ENCODE measurements at places on chromosomes 3 and 15.
A peak's percentile ranks its signal among the peaks of the same experiment; 100 is the strongest.

- H3K4me1 ChIP-seq: peaks cover 29% of the 10 kb centered on the region
- H3K4me3 ChIP-seq: no peak overlapping the region
- H3K27me3 ChIP-seq: no peaks in the 10 kb centered on the region
These were observed 2.1 kb upstream of the FBXL22 start for GRCh38 chr15:63595065-63595464.

GRCh38 chr15:43527016-43527801 is 9.8 kb downstream of the MAP1A start:
- H3K27me3 ChIP-seq: no peaks in the 10 kb centered on the region
- H3K27ac ChIP-seq: no peak overlapping the region
- peaks cover 18% of the 10 kb centered on the region for H3K4me1 ChIP-seq
- DNase-seq: no peak

DNA sequence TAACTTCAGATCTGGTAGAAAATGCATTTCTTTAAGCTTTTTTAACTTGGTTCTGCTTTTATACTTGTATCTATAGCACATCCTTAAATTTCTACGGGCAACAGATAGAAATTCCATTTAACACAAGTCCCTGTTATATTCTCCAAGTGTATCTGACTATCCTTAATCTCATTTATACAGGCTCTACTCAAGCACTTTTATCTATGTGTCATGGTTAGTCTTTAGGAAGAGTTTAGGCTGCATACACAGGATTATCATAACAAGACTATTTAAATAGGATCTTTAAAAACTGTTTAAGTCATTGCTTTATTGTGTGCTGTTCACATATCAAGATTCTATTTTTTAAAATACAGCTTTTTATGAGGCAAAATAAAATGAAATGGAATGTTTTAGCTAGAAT is 52.7 kb downstream of the SETD5 start:
- no peak overlapping the region for H3K27ac ChIP-seq
- no peaks in the 10 kb centered on the region for H3K27me3 ChIP-seq
- no peak for DNase-seq
- no peak overlapping the region for H3K4me3 ChIP-seq
- H3K36me3 ChIP-seq: peaks cover 38% of the 10 kb centered on the region

GRCh38 chr15:57923750-57924149 is 141.8 kb downstream of the ALDH1A2 start:
- no peak overlapping the region for H3K4me3 ChIP-seq
- no peaks in the 10 kb centered on the region for H3K4me1 ChIP-seq
- H3K36me3 ChIP-seq: no peaks in the 10 kb centered on the region
- no peak overlapping the region for H3K27ac ChIP-seq
- DNase-seq: no peak
- H3K27me3 ChIP-seq: peaks cover 30% of the 10 kb centered on the region

DNA sequence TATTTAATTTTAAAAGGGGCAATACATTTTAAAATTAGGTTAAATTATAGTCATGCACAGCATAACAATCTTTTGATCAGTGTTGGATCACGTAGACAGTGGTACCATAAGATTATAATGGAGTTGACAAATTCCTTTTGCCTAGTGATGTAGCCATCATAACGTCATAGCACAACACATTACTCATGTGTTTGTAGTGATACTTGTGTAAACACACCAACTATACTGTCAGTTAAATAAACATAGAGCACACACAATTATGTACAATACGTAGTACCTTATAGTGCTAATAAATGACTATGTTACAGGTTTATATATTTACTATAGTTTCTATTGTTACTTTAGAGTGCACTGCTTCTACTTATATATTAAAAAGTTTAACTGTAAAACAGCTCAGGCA is 31.2 kb downstream of the FOXB1 start:
- H3K4me1 ChIP-seq: no peaks in the 10 kb centered on the region
- no peak for DNase-seq
- H3K36me3 ChIP-seq: no peaks in the 10 kb centered on the region
- no peak overlapping the region for H3K27ac ChIP-seq
- H3K4me3 ChIP-seq: no peak overlapping the region

- no peaks in the 10 kb centered on the region for H3K4me1 ChIP-seq
- no peak overlapping the region for H3K4me3 ChIP-seq
- no peak overlapping the region for H3K27ac ChIP-seq
- no peaks in the 10 kb centered on the region for H3K36me3 ChIP-seq
- DNase-seq: no peak
These were observed 350.4 kb downstream of the CLSTN2 start for GRCh38 chr3:140285380-140285779.

DNA sequence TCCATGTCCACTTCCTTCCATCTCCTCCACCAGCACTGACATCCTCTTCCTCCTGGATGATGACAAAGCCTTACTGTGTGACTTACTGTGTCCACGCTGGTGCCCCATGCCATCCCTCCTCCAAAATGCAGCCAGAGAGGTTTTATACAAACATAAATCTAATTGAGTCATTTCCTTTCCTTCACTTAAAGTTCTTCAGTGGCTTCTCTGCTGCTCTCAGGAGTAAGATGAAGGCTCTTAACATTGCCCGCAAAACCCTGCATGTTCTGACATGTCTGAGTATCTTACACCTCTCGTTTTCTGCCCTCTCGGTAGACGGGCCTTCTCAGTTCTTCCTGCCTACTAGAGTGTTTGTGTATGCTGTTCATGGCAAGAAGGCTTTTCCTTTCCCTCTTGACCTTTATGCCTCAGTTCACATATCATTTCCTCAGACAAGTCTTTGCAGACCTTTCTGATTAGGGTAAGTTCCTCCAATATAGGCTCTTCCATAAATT is 175.5 kb downstream of the CFAP20DC start:
- peaks cover 6% of the 10 kb centered on the region for H3K27me3 ChIP-seq
- H3K36me3 ChIP-seq: no peaks in the 10 kb centered on the region
- H3K27ac ChIP-seq: no peak overlapping the region
- no peak overlapping the region for H3K4me3 ChIP-seq
- H3K4me1 ChIP-seq: peaks cover 5% of the 10 kb centered on the region
- no peak for DNase-seq

DNA sequence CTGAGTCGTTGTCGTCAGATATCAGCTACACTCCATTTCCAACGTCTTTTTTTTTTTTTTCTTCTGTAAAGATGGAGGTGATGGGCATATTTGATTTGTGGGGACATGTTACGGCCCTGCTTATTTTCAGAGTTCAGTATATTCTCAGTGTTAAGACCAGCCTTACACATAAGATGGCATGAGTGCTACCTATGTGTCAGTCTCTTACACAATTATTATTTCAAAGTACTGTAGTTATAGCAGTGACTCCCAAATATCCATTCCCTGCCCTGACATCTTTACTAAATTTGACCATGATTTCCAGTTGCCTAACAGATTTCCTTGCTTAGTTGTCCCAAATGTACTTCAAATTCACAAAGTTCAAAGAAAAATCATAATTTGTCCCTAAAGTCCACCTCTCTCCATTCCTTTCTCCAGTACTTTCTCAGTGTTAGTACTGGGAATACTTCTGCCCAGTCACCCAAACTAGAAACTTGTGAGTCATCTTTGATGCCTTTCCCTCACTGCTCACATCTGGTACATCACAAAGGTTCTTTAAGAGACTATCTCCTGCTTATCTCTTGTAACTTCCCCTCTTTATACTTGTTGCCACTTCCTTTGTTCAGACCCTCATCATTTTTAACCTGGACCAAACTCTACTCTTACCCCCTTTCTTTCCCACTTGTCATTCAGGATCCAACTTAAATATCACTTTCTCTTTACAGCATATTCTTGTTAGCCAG is 67.0 kb downstream of the ZNF609 start:
- peak overlapping the region; percentile 19 for H3K27ac ChIP-seq
- DNase-seq: no peak
- H3K4me1 ChIP-seq: peaks cover 18% of the 10 kb centered on the region
- H3K27me3 ChIP-seq: no peaks in the 10 kb centered on the region
- peaks cover 23% of the 10 kb centered on the region for H3K36me3 ChIP-seq

DNA sequence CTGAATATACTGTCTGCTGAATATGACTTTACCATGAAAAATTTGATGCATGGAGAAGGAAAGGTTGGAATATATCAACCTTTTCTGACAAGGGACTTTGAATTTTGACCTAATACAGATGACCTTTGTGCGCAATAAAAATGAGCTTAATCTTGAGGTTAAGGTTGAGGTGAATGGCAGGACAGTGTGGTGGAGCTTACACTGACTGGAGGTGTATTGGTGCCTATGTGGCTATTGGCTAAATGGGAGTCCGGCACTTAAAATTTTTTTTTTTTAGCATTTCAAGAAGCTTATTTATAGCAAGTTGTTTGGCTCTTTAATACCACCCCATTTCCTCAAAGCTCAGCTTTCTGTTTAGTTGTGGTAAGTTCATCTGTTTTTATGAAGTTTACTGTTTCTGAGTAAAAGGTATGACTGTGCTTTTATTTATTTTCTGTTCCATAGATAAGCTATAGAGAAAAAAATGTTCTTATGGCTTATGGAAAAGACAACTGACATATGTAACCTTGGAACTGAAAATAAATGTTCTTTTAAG is 15.2 kb downstream of the CDIN1 start:
- H3K27me3 ChIP-seq: peaks cover 3% of the 10 kb centered on the region
- H3K4me3 ChIP-seq: no peak overlapping the region
- peaks cover 15% of the 10 kb centered on the region for H3K4me1 ChIP-seq
- H3K27ac ChIP-seq: no peak overlapping the region

GRCh38 chr3:87247430-87247773 is 20.3 kb downstream of the CHMP2B start:
- H3K36me3 ChIP-seq: peaks cover 18% of the 10 kb centered on the region
- no peak for DNase-seq
- no peak overlapping the region for H3K4me3 ChIP-seq
- H3K4me1 ChIP-seq: no peaks in the 10 kb centered on the region
- no peaks in the 10 kb centered on the region for H3K27me3 ChIP-seq

DNA sequence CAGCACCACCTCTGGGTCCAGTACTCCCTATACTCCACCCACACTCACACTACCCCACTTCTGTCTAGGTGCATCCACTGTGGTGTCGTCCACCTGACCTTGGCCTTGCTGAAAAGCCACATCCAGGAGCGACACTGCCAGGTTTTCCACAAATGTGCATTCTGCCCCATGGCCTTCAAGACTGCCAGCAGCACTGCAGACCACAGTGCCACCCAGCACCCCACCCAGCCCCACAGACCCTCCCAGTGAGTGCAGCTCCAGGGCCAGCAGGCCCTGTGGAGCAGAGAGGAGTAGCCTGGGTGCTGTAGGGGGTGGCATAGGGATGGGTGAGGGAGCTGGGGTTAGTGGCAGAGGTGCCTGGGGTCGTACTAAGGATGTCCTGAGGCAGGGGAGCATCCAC is 19.4 kb upstream of the ALPK3 start:
- no peak overlapping the region for H3K4me3 ChIP-seq
- no peak for DNase-seq
- no peaks in the 10 kb centered on the region for H3K27me3 ChIP-seq
- no peak overlapping the region for H3K27ac ChIP-seq

DNA sequence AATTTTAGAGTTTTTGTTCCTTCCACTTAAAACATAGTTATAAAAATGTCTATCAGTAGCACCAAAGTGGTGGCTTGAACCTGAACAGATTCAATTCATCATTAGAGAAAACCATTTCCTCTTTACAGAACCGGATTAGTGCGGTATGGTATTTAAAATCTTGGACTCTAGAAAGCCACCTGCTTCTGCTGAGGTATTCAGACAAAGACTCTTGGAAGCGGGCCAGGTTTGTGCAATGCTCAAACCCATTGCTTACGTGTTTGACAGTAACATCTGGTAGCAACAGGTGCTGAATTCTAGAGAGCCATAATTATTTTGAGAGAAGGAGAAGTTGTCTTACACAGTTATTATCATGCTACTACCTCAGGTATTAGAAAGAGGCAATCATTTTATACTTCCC is 290.5 kb downstream of the NAALADL2 start:
- peaks cover 2% of the 10 kb centered on the region for H3K27me3 ChIP-seq
- no peak overlapping the region for H3K27ac ChIP-seq
- H3K4me1 ChIP-seq: no peaks in the 10 kb centered on the region
- DNase-seq: no peak

DNA sequence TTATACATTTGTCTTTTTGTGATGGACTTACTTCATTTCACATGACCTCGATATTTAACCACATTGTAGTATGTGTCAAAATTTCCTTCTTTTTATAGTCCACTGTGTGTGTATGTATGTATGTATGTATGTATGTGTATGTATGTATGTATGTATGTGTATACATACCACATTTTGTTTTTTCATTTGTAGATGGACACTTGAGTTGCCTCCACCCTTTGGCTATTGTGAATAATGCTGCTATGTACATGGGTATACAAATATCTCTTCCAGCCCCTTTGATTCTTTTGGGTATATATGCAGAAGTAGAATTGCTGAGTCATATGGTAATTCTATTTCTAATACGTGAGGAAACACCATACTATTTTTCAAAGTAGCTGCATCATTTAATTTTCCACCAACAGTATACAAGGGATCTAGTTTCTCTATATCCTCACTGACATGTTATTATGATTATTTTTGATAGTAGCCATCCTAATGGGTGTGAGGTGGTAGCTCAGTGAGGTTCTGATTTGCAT is 228.2 kb downstream of the OPA1 start:
- peaks cover 20% of the 10 kb centered on the region for H3K27me3 ChIP-seq
- no peaks in the 10 kb centered on the region for H3K36me3 ChIP-seq
- no peak overlapping the region for H3K4me3 ChIP-seq

DNA sequence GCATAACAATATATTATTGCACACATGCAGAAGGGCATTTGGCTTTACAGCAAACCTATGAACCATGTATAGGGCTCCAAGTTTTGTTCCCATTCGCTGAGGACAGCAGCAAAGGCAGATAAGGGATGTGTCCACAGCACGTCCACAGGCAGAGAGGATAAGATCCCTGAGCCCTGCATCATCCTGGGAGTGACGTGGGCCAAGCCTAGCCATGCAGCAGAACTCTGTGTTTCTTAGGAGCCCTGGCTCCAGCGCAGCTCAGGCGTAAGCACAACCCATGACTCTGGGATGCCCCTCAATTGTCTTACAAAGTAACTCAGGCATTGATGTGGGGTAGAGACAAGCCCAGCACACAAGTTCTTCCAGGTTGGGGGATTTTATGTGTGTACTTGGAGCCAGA is 194.3 kb upstream of the CTDSPL start:
- no peak for DNase-seq
- peaks cover 15% of the 10 kb centered on the region for H3K27me3 ChIP-seq
- H3K36me3 ChIP-seq: no peaks in the 10 kb centered on the region
- H3K4me3 ChIP-seq: no peak overlapping the region
- no peak overlapping the region for H3K27ac ChIP-seq

GRCh38 chr15:74193299-74193718 is 9.3 kb downstream of the STRA6 start:
- no peak for DNase-seq
- no peak overlapping the region for H3K27ac ChIP-seq
- H3K4me1 ChIP-seq: no peaks in the 10 kb centered on the region
- no peak overlapping the region for H3K4me3 ChIP-seq

- peaks cover 37% of the 10 kb centered on the region for H3K4me1 ChIP-seq
- H3K36me3 ChIP-seq: peaks cover 6% of the 10 kb centered on the region
- H3K27ac ChIP-seq: peak overlapping the region; percentile 63
These were observed 5.9 kb upstream of the ITPKA start for GRCh38 chr15:41487802-41488201.

- peaks cover 2% of the 10 kb centered on the region for H3K27me3 ChIP-seq
- no peak overlapping the region for H3K27ac ChIP-seq
- H3K36me3 ChIP-seq: no peaks in the 10 kb centered on the region
These were observed 342.8 kb downstream of the ERC2 start for GRCh38 chr3:56125358-56126005.
